ENCODE measurements at places on chromosomes 1 and 21. TPM values are rescaled to one million over a fixed set of nuclear protein-coding genes. Genes with fewer than 3 reads are reported as not detected.

Gene HRNR
- total RNA-seq = not detected

Gene OR10J1
- not detected for total RNA-seq

Gene MAP3K7CL
- total RNA-seq = 0.34 TPM

Gene SHE
- total RNA-seq = 0.47 TPM

Gene HCRTR1
- 0.98 TPM for total RNA-seq

Gene NPPB
- total RNA-seq = 2.5 TPM

Gene VWA1
- 57.7 TPM for total RNA-seq

Gene IFI44
- 94.3 TPM for total RNA-seq

Gene OPTC
- total RNA-seq = not detected

Measured in mesothelial cell of epicardium (in vitro differentiated cells).